ENCODE measurements at places on chromosomes 16 and 17. TPM values are rescaled to one million over a fixed set of nuclear protein-coding genes. Genes with fewer than 3 reads are reported as not detected.

TP53TG3 gene
- not detected for total RNA-seq

CPHXL2 gene
- total RNA-seq, result not detected

EVPLL gene
- 2.8 TPM for total RNA-seq

SMIM36 gene
- total RNA-seq, result not detected

PRSS27 gene
- total RNA-seq, result 1.3 TPM
